Muscle of back (tissue), 13 donors: ENCODE measurements at places on chromosomes 12 and 14.

DNA sequence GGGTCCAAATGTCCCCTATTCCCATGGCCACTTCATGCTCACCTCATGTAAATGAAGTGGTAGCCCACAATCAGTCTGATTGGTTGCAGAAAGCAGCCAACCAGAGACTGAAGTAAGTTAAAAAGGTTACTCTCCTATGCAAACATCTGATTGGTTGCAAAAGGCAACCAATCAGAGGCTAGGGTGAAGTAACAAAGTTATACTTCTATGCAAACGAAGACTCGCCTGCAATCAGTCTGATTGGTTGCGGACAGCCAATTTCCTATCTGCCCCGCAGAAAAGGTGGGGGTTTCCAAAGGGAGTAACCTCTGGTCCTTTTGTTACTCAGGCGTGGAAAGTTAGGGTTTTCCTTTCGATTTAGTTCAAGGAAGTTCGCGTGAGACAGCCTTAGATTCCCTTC, 208.1 kb upstream of the NEDD1 start:
- no peak for DNase-seq

GRCh38 chr14:105700622-105701288, 174.4 kb downstream of the TMEM121 start:
- DNase-seq, result no peak

- DNase-seq, result no peak
Observed at GRCh38 chr12:83141460-83141994, 454.8 kb downstream of the TMTC2 start.

DNA sequence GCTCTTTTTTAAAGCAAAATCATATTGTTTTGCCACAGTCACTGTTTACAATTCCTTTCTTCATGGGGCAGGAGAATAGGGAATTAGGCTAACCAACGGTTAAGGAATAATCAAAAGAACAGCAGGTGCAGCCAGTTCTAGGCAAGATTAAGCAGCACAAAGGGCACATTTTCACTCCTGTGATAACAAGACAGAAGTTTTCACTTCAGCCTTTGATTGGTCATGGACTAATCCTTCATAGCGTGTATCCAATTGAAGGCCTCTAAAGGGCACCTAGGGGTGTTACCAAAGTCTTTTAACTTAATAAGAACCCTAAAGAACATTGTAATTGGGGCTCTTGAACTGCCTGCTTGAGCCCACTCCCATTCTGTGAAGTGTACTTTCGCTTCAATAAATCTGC, 206.9 kb upstream of the AMIGO2 start:
- no peak for DNase-seq

- DNase-seq, result no peak
Observed at GRCh38 chr14:78927261-78927660, 757.1 kb downstream of the NRXN3 start.

DNA sequence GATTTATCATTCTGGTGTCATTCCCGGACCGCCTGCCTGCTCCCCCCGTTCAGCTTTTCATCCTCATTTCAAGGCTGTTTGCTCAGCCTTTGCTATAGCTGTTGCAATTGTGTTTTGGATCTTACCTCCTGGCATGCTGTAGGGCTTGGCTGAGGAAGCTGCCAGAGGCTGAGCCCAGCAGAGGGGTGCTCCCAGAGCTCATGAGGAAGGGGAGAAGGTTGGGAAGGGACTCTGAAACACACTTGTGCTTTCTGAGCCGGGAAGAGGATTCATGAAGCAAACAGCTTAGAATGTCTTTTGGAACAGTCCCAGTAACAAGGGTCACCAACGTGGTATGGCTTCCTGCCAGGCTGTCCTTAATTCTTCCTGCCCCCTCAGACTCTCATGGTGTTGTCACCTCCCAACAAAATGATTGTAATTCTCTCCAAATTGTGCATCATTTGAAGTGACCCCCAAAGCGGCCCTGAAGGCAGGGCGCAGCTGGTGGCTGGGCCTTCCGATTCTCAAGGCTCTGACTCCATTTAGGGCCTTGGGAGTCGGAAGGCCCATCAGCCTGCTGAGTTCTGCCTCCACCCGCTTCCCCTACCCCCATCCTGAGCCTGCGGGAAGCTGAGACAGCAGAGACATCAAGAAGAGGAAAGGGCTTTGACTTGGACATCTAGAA, 111.9 kb upstream of the ARHGAP5 start:
- DNase-seq, result no peak

- DNase-seq, result no peak
Observed at GRCh38 chr14:92677955-92678354, 70.5 kb downstream of the LGMN start.

- DNase-seq, result no peak
Observed at GRCh38 chr14:104974665-104975390, 3.3 kb downstream of the AHNAK2 start.

GRCh38 chr12:91804533-91804932, 341.1 kb downstream of the BTG1 start:
- no peak for DNase-seq

- no peak for DNase-seq
Observed at GRCh38 chr12:49549735-49550692, 11.2 kb downstream of the KCNH3 start.

DNA sequence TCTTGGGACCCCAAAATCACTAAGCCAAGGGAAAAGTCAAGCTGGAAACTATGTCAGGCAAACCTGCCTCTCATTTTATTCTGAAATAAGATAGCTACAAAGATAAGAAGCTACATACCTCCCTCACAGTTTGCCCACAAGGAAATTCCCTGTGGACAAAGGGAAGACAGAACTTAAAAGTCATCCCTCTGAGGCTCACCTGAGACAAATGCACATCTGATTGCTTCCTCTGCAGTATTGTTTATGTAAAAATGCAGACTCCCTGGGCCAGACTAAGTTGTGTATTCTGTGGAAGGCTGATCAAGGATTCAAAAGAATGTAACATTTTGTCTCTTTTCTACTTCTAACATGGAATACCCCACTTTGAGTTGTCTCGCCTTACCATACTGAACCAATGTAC, 2.5 kb upstream of the PLBD1 start:
- DNase-seq, result no peak

GRCh38 chr12:65465766-65466547, 187.5 kb downstream of the MSRB3 start:
- DNase-seq, result no peak

DNA sequence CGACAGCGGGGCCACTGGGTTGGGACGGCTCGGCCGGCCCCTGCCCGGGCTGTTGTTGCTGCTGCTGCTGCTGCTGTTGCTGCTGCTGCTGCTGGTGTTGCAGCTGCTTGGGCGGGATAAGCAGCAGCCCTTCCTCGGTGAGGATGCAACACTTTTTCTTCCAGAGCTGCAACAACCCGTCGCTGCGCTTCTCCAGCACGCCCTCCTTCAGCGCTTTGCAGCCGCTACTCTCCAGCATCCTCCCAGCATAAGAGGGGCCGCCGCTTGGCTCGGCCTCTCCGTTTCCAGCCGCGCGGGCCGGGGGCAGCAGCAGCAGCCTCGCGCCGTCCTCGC, 529 bp downstream of the PHLDA1 start:
- DNase-seq, result no peak

GRCh38 chr12:130714091-130714590, 2.0 kb downstream of the RIMBP2 start:
- DNase-seq, result no peak

GRCh38 chr12:62843716-62844115, 91.2 kb downstream of the PPM1H start:
- DNase-seq, result no peak

DNA sequence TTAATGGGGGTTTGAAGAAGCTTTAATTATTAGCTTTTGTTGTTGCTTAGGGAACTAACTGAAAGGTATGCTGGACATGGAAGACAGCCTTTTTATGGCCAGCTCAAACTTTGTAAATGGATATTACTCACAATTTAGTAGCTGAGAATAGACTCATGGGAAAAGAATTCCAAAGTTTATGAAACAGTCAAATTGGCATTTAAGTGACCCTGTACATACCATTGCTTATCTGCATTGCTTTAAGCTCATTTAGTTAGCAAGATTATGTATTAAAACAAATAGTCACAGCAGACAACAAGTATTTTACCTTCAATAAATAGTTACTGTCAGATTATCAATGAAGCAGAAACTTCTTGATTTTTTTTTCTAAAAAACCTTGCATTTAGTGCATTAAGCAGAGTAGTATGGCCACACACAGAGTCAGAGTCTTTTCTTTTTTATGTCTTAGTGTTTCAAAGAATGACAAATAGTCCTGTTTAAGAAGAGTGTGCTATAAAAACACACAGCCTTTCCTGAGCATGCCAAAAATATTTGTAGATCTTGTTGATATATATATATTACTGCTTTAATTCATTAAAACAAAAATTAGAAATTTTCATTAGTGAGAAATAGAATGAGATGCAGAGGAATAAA, 102.2 kb downstream of the TTC6 start:
- no peak for DNase-seq

DNA sequence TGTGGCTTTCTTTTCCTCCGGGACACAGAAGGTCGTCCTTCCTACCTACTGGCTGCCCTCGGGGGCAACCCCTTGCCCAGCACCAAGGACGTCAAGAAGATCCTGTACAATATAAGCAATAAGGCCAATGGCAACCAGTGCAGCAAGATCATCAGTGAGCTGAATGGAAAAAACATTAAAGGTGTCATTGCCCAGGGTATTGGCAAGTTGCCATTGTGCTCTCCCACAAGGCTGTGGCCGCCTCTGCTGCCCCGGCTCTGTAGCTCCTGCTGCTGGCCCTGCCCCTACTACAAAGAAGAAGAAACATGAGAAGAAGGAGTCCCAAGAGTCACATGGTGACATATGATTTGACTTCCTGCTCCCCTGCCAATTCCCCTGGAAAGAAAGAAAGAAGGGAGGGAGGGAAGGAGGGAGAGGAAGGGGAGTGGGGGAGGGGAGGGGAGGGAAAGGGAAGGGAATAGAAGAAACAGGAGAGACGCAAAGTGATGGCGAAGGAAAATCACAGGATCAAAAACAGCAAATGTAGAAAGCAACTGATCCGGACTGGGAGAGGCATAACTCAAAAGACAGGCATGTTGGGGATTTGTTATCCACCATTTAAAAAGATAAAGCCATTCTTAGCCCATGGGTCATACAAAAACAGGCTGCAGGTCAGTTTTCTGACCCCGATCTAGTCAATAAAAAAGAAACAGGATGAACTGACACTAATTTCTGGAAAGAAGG, 61.3 kb upstream of the RESF1 start:
- DNase-seq, result no peak

DNA sequence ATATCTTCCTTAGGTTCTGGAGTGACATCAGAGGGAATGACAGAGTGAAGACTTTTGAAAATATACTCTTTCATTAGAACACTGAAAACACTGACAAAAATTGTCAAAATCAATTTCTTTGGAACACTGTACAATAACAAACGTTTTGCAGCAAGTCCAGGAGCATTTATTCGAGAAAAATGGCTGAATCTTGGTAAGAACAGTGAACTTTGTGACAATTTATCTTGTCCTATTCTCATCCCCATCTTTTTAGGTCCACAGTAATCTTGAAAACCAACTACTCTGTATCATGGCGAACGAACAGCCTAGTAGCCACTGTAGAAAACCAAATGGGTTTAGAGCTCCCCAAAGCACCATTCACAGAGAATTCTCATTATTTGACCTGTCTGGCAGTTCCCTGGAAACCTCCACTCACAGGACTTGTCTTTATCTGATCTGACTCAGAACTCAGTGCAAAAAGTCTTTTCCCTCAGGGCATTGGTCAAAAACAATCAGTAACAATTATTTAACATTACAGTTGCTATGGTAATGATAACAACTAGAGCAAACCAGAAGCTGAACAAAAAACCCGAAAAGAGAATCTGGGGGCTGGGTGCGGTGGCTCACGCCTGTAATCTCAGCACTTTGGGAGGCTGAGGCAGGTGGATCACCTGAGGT, 20.3 kb upstream of the PPP2R5E start:
- no peak for DNase-seq
